ENCODE measurements at places on chromosomes 2 and 18. TPM values are rescaled to one million over a fixed set of nuclear protein-coding genes. Genes with fewer than 3 reads are reported as not detected.

Gene SPDYA
- total RNA-seq: 0.86 TPM

Gene FSHR
- not detected for total RNA-seq

Gene NT5C1B
- total RNA-seq: 0.21 TPM

Gene KLHL30
- total RNA-seq: not detected

GRCh38 chr2:171747371-171747770, 60.1 kb downstream of the DYNC1I2 start:
- no peak for DNase-seq

GRCh38 chr2:98901702-98902101, 34.3 kb downstream of the CRACDL start:
- DNase-seq: no peak

DNA sequence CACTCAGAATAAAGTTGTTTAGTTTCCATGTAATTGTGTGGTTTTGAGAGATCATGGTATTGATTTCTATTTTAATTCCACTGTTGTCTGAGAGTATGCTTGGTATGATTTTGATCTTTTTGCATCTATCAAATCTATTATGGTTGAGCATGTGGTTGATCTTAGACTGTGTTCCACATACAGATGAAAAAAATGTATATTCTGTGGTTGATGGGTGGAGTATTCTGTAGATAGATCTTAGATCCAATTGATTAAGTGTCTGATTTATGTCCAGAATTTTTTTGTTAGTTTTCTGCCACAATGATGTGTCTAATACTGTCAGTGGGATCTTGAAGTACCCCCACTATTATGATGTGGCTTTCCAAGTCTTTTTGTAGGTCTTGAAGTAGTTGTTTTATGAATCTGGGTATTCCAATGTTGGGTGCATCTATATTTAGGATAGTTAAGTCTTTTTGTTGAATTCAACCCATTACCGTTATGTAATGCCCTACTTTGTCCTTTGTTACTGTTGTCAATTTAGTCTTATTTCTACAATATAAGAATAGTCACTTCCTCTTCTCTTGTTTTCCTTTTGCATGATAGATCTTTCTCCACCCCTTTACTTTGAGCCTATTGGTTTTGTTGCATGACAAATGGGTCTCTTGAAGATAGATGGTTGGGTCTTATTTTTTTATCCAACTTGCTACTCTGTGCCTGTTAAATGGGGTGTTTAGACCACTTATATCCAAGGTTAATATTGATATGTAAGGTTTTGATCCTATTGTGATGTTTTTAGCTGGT, 101.8 kb downstream of the TRABD2A start:
- no peak for DNase-seq

- peak; percentile 7 for DNase-seq
Measured at GRCh38 chr2:33477473-33478468, 1.3 kb downstream of the RASGRP3 start.

DNA sequence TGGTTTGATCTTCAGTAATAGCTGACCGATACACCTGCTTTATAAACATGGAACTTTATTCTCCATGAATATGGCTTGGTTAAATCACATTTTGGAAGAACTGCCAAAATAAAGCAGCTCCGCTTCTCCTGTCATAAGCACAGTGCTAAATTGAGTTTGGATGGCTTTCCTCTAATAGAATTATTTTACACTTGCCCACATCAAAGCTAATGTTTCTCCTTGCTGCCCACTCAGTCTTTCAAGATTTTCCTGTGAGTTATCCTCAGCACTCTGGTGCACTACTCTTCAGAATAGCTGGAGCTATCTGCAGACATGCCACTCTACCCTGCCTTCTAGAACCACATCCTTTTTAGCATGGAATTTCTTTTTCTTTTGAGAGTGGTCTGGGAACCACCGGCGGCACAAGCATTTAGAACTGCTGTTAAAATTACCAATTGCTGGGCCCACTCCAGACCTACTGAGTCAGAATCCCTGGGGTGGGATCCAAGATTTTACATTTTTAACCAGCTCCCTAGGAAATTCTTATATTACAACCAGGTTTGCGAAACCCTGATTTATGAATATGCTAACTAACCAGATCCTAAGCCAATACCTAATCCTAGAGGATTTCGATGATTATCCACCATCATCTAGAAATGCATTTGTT, 283.3 kb downstream of the AFF3 start:
- DNase-seq: peak; percentile 19

GRCh38 chr2:207236156-207236935, 70.6 kb upstream of the KLF7 start:
- DNase-seq: no peak

GRCh38 chr2:212695426-212695825, 156.8 kb upstream of the ERBB4 start:
- DNase-seq: no peak

DNA sequence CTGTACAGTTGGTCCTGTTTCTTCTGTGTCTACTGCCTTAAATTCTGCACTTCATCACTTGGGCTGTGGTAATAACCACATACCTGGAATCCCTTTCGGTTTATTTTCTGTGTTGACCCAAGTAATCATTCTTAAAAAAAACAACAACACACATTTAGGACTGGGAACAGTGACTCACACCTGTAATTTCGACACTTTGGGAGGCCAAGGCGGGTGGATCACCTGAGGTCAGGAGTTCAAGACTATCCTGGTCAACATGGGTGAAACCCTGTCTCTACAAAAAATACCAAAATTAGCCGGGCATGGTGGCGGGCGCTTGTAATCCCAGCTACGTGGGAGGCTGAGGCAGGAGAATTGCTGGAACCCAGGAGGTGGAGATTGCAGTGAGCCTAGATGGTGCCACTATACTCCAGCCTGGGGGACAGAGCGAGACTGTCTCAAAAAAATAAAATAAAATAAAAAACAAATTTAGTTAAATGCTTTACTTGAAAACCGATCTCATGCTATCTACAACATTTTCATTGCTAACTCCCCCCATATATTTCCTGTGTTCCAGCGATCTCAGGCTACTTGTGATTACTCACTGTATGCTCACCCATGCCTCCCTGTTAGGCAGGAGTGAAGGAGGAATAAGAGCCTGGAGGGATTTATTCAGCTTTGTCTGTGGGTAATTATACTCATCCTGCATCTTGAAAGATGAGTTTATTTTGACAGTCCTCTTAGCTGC, 18.2 kb downstream of the ACSL3 start:
- peak; percentile 71 for DNase-seq
